NCI-H146 (cell line): ENCODE measurements at places on chromosomes 12 and 14.

DNA sequence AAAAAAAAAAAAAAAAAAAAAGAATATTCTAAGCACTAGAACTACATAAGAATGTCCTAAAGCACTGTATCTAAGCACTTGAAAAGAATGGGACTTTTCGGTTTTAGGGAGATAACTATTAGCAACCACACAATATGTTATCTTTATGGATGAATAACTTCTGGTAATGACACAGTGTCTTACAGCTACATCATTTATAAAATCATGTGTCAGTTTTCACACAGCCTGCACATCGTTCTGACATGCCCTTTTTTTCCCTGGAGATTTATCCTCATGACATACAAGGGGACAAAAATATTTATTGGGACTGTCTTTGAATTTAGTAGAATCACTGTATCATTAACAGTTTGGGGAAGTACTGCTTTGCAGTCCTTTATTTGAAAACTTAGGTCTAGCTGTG lies 17.3 kb downstream of the TMEM19 start:
- DNase-seq, result no peak

- DNase-seq, result no peak
Observed at GRCh38 chr12:96136725-96137378, 57.3 kb upstream of the ELK3 start.

GRCh38 chr14:90721619-90722305 lies 94.5 kb downstream of the TTC7B start:
- no peak for DNase-seq

DNA sequence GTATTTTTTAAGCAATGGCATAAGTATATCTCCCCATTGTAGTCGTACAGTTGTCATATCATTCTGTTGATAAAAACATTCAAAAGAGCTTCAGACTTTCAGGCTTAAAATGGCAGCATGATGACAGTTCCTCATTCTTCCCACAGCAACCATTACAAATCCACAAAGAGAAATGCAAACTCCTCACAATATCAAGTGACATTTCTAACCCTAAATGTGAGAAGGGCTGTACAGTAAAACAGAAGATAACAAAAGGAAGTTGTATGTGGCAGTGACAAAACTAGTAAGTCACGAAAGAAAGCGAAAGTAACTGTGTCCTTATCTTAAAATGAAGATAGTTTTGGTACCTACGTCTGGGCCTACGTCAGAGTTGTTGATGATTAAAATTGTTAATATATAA lies 46.7 kb downstream of the GXYLT1 start:
- DNase-seq, result no peak

- DNase-seq, result no peak
Observed at GRCh38 chr14:23349156-23349845, 3.4 kb downstream of the SLC22A17 start.

DNA sequence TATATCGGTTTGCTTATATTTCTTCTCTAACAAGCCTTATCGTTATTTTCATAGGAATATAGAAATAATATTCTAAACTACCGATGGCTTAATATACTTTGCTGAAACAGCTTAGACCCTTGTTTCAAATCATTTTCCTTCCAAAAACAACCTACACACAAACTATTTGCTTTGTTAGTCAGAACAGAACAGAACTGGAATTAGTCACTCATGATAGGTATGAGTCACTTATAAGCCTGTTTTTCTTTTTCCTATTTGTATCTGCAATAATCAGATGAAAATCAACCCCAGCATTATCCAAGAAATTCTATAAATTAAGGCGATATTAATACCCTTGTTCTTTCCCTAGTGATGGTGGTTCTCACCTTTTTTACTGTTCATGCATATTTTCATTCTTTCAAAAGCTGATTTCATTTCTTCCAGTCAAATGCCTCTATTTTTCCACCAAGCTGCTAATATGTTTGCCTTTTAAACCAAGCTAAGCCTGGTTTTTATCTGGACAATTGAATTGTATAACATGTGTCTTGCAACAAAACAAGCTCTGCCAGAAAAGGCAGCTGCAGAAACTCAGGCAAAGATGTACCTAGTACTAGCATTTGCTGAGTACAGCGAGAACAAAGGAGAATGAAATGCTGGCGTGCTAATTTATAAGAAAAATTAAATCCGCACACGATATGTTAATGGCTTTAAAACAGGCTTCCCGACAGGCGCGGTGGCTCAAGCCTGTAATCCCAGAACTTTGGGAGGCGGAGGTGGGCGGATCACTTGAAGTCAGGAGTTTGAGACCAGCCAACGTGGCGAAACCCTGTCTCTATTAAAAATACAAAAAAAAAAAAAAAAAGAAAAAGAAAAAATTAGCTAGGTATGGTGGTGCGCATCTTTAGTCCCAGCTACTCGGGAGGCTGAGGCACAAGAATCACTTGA lies 1418.2 kb downstream of the AACS start:
- DNase-seq, result no peak

- no peak for DNase-seq
Observed at GRCh38 chr14:35122696-35123387, 490 bp downstream of the PRORP start.

DNA sequence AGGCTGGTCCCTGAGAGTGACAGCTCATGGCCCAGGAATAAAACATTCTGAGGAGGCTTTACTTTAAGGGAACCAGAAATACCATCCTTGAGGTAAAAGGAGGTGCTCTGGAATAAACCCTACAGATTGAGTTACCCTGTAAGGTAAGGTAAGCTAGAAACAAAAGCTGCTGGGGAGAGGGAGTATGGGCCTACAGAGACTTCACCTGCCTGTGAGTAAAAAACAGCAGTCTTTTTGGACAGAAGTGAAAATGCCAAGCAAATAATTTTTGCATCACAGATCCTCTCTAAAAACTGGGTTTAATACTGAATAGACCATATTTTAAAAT lies 41.2 kb downstream of the CORO1C start:
- DNase-seq, result no peak

DNA sequence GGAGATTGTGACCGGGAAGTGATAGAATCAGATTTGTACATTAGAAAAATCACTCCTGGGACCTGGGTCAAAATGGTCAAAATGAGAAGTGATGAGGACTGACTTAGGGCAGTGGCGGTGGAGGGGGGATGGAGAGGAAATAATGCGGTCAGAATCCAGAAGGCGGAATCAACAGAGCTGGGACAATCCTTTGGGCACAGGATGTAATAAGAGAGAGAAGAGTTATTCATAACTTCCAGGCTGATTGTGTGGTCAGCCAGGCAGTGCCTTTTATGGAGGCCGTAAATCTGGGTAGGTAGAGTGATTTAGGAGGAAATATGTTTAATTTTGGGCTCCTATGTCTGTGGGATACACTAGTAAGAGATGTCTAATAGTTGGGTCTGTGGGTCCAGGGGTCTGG lies 21.6 kb downstream of the FBXL14 start:
- no peak for DNase-seq

- DNase-seq, result no peak
Observed at GRCh38 chr12:47725893-47726292, 603 bp upstream of the ENDOU start.

GRCh38 chr14:104873380-104874055 lies 8.4 kb downstream of the CEP170B start:
- no peak for DNase-seq

DNA sequence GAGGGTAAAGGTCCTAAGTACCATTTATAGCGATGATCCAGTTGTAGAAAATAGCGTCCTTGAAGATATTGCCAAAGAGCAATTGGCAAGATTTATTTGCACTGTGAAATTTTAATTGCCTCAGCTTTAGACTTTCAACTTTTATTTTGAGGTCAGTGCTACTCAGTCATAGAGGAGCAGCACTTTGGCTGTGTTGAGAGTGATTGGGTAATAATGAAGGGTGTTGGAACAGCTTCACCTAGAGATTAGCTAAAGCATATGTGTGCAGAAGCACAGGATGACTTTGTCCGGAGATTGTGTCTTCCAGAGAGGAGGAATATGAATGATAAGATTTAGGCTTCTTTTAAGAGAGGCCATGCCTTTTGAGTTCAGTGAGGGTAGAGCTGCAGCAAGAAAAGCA lies 164.8 kb downstream of the NPAS3 start:
- no peak for DNase-seq

DNA sequence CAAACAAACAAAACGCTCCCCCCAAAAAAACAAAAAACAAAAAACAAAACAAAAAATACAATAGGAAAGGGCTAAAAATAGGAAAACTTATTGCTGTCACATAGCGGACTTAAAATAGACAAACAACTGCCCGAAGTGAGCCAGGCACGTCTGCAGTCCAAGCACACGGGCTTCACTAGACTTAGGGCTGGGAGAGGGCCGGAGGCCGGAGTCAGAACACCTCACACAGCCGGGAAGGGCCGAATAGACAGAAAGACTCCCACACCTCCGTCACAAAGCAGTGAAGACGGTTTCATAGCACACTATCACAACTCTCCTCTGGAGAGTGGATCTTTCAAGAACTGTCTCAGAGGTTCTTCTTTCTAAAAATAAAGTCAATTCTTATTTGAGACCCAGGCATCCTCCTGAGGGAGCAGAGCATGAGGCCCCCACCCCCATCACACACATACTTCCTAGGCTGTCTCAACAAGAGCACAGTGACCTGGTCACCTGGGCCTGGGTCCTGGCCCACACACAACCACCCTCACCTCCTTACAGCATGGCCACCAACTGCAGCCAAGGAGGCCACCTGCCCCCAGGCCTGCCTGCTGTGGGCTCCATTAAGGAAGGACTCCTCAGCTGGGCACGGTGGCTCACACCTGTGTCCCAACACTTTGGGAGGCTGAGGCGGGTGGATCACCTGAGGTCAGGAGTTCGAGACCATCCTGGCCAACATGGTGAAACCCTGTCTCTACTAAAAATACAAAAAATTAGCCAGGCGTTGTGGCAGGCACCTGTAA lies 6.7 kb downstream of the BAG5 start:
- no peak for DNase-seq

DNA sequence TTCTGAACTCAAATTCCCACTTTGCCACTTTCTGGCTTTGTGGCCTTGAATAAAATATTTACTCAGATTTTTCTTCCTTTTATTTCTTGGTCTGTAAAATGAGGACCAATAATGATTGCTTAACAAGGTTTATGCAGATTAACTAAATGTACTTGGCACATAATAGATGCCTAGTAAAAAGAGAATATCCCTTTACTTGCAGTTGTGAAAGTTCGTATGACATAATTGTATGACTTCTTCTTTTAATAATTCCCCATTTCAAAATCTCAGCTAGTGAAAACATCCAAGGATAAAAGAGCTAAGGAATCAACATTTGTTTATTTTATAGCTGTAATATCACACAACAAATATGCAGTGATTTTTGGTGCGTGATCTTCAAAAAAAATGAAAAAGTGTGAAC lies 215.6 kb upstream of the ATP2B1 start:
- no peak for DNase-seq

DNA sequence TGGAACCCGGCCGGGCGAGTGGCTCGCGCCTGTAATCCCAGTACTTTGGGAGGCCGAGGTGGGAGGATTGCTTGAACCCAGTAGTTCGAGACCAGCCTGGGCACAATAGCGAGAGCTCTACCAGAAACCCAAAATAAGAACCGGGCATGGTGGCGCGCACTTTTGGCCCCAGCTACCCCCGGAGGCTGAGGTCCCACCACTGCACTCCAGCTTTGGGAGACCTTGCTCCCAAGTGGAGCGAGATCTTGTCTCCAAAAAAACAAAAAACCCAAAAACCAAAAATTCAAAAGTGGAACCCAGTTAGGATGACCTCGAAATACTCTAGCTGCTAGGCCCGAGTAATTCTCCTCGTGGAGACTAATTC lies 769 bp upstream of the VTI1B start:
- DNase-seq, result no peak

- no peak for DNase-seq
Observed at GRCh38 chr12:24499151-24500146, 449.5 kb downstream of the BCAT1 start.

- no peak for DNase-seq
Observed at GRCh38 chr14:78253986-78254385, 83.8 kb downstream of the NRXN3 start.

GRCh38 chr12:11014234-11014633 lies 8.2 kb downstream of the TAS2R19 start:
- no peak for DNase-seq

- DNase-seq, result no peak
Observed at GRCh38 chr12:27486961-27487360, 37.0 kb upstream of the PPFIBP1 start.

GRCh38 chr14:87148655-87149054 lies 844.3 kb downstream of the GALC start:
- DNase-seq, result no peak

GRCh38 chr14:101086926-101087325 lies 183.4 kb upstream of the RTL1 start:
- DNase-seq, result no peak

DNA sequence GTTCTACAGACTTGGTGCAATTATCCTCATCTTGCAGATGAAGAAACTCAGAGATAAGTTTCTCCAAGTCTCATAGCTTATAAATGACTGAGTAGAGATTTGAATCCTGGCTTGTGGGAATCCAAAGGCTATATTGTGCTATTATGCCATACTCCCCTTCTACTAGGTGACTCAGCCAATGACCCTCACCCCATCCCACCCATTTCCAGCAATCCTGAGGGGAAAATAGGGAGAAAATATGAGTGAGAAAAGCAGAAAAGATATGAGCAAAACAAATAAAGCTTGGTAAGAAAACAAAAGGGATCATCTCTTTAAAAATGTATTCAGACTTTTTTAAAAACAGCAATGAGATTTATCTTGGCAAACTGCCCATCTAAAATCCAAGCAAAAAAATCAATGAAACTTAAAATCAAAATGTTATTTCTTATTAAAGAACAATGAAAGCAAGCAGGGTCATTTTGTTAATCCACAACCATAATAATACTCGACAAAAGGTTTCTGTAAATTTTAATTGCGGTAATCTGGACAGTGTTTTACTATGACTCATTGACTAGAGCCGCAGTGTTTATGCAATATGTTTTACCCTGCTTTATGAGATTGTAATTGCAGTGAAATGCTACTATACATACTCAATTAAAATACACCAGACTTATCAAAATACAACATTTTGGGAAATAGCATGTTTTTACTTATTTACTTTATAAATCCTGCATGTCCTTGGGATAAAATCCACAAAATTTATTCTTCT lies 13.1 kb upstream of the LGR5 start:
- no peak for DNase-seq

- no peak for DNase-seq
Observed at GRCh38 chr12:27508736-27509431, 15.1 kb upstream of the PPFIBP1 start.

DNA sequence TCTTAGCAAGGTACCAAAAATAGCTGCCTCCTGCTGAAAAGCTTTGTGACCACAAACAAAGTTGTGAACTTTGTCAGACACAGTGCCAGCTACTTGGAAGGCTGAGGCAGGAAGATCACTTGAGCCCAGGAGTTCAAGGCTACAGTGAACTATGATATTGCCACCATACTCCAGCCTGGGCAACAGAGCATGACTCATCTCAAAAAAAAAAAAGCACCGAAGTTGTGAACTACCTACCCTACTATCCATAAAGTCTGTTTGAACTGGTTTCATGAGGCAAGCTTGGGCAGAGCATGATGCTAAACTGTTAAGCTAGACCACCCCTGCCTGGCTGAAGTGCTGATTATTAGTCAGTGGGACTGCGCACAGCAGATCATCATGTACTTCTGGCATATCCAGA lies 75.5 kb downstream of the RAD52 start:
- no peak for DNase-seq

GRCh38 chr12:74985986-74986319 lies 223.7 kb downstream of the KCNC2 start:
- DNase-seq, result no peak

GRCh38 chr14:104388541-104389325 lies 190.8 kb upstream of the C14orf180 start:
- no peak for DNase-seq
